MG63 (cell line): ENCODE measurements at places on chromosomes 3 and 15.

GRCh38 chr15:65195548-65195923 is 10.4 kb upstream of the CLPX start:
- DNase-seq: no peak

- DNase-seq: no peak
These were observed 549.5 kb downstream of the PYDC2 start for GRCh38 chr3:192010490-192010889.

DNA sequence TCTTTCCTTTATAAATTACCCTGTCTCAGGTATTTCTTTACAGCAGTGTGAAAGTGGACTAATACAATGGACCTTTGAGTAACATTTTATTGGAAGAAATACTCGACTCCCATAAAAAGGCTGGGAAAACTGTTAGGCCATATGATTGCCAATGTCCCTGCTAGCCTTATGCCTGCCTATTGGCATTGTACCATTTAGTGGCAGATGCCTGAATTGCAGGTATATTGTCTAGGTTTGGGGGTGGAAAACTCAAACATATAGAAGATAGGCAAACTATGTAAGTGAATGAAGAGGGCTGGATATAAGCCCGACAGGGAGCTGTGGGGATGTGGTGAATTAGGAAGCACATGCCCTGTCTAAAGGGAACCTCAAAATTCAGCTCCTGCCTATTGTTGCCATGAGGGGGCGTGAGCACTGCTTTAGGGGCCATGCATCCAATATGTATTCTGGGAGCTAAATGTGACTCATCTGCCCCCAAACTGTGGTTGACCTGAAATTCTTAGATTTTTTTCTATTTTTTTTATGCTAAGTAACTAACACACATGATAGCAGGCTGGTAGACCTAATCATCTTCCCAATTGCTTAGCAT is 65.2 kb upstream of the TRA2B start:
- DNase-seq: peak; percentile 33

GRCh38 chr3:63861306-63861705 is 2.3 kb downstream of the THOC7 start:
- no peak for DNase-seq
